Fibroblast of skin of right quadriceps (primary cell): ENCODE measurements at places on chromosomes 4 and X.

GRCh38 chr4:152937336-152938236, 1.5 kb downstream of the FHDC1 start:
- peak; percentile 32 for DNase-seq

- no peak for DNase-seq
These were observed 58.1 kb downstream of the LINC00632 start for GRCh38 chrX:140767646-140768045.

- no peak for DNase-seq
These were observed 178.2 kb downstream of the PTTG2 start for GRCh38 chr4:38138363-38138762.

- DNase-seq, result no peak
These were observed 472.4 kb downstream of the ZNF674 start for GRCh38 chrX:46072791-46073190.

GRCh38 chr4:123997776-123998449, 601.3 kb downstream of the SPRY1 start:
- no peak for DNase-seq

DNA sequence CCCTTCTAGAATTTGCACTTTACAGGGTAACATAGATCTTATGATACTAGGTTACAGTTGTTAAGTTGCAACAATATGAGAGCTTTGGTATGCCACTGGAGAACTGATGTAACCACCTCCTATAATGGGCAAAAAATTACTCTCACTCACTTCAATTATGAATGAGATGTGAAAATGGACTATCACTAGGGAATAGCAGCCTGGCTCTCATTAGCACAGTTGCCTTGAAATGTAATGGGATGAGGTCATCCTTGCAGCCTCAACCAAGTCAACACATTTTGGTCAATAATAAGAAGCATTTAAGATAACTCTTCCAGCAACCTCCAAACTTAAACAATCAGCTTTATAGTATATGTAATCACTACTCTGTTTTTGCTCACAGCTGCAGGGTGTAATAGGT, 69.4 kb downstream of the TBC1D9 start:
- peak; percentile 67 for DNase-seq

- DNase-seq, result no peak
These were observed 33.3 kb upstream of the PROM1 start for GRCh38 chr4:16117164-16117563.

DNA sequence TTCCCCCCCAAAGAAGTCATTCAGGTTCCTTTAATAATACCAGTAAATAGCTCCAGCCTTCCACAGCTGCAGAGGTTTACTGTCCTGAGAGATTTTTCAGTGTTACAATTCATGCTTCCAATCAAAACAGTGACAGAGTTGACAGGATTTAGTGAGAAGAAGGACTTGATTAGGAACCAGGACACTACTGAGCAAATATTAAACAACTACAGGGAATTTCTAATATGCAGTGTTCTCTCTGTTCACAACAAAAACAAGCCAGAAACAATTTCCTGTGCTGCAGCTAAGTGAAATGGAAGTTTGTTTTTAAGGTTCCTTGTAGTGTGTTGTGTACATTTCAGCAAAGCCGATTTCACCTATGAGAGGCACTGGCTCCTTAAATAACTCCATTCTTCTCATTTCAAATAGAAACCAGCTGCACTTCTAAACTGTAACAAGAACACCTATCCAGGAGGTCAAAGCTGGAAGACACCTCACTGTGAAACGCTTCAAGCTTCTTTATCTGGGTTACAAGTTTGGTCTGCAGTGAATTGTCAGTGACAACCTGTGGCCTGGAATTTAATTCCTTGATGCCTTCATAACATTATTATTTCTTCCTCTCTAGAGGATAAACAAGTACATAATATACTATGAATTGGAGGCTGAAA, 149.3 kb downstream of the RASL11B start:
- no peak for DNase-seq

DNA sequence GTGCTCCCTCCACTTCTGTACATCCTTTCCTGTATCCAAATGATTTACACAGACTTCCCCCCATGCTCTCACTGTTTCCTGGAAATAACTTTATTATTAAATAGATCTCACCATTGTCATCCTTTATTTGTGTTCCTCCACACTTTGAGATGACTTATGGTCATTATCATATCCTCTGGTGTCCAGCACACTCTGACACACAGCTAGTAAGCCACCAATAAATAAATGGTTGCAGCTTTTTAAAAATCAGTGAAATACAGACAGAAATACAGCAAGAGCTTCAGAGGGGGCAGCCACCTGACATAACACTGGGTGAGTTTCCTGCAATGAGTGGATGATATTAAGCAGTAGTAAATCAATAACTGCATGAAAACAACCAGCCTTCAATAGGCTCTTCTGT, 2036.4 kb upstream of the AGA start:
- no peak for DNase-seq

DNA sequence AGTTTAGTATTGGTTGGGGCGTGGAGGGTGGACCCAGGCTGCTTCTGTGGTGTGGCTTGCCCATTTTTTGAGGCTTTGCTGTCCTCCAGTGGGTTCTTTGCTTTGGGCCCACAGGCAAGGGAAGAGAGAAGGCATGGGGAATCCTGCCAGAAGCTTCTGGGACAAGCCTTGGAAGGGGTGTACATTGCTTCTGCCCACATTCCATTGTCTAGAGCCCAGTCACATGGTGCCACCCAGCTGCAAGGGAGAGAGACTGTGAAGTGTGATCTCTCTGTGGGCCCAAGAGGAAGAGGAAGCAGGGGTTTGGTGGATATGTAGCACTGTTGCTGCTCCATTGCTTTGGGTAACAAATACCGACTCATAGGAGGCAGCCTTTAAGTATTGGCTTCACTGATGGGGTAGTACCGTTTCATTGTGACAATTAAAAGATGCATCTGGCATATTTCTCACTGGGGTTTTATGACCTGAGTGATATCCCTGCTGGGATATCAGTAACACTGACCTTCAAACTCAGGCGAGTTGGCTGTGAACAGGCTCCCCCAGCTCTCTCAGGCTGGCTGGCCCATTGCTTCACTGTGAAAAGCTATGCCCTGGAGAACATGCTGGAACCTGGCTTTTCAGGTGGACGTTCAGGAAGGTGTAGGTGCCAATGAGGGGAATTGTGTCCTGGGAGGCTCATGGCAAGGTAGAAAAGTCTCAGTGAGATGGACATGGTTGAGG, 85.9 kb downstream of the CLDN34 start:
- DNase-seq, result no peak

DNA sequence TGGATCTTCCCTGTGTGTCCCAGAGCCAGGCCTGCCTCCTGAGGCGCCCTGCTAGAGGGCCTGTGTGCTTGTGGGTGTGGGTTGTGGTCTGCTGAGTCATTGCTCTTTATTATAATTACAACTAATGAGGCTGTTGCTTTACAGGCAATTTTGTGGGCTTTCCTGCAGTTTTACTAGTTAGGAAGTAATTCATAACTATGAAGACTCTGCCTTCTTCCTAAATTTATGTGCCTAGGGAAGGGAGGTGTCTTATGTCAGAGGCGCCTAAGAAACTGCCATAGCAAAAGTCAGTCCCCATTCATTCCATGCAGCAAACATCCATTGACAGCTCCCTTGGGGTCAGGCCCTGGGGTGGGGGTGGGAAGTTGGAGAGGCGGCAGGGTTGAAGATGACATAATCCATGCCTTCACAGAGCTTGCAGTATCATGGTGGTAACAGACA, 359.2 kb downstream of the IDS start:
- peak; percentile 61 for DNase-seq

DNA sequence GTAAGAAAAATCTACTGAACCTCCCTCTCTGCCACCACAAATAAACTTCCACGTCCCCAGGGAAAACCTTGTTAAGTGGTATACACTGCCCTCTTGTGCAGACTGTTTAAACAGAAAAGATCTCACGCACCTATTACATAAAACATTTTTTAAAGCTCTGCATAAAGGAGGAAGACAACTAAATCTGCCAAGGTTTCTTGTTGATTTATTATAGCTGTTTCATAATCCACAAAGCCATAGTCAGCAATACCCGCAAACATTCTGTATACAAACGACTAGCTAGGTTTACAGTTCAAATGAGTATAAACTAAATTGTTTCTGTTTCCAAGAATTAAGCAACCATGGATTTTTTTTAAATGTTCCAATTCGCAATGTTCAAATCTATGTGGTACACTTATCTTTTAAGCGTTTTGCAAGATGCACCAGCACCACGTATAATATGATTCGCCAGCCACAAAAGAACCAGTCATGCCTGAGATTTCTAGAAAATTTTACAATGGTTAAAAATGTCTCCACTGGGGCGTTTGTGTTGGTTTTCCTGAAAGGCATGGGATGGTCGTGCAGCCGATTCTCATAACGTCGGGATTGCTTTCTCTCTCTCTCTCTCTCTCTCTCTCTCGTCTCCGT, 164.6 kb downstream of the PRKX start:
- DNase-seq, result peak; percentile 89

DNA sequence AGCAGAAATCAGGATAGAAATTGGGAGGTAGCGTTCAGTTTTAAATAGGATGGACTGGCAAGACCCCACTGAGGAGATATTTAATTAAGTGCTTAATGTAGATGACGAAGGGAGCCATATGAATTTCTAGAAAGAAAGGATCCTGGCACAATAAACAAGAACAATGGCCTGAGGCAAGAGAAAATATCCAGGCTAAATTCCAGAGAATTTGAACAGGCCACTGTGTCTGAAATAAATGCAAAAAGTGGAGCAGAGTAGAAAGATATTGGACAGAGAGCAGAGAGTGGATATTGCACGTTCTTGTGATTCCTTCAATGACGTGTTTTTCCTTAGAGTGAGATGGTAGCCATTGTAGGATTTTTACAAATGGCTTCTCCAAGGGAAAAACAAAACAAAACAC, 1504.8 kb downstream of the C4orf33 start:
- no peak for DNase-seq
